ENCODE measurements at places on chromosomes 7 and 10.

GRCh38 chr10:71852355-71852937 is 1.4 kb upstream of the PSAP start:
- no peak for DNase-seq

DNA sequence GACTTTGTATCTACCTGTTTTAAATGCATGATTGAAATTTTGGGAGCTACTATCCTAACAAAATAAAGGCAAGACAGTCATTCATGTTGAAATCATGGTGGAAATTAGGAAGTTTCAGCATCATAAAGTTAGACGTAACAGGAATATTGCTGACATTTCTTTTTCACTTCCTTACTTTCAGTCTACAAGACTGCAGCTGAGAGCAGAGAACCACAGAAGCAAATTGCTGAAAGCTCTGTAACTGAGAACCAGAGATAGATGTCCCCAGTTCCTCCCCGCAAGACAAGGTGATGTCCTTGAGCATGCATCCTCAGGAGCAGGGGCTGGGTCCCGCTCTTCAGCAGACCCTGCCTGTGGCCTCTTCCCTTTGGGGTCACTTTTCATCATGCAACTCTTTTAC is 466.3 kb upstream of the POM121L12 start:
- DNase-seq = no peak

- no peak for DNase-seq
Measured at GRCh38 chr10:92809840-92810239, 38.5 kb upstream of the EXOC6 start.

- peak; percentile 80 for DNase-seq
Measured at GRCh38 chr10:119449760-119450461, 92.6 kb downstream of the RGS10 start.

GRCh38 chr7:13990319-13990983 is 985 bp upstream of the ETV1 start:
- peak; percentile 73 for DNase-seq

DNA sequence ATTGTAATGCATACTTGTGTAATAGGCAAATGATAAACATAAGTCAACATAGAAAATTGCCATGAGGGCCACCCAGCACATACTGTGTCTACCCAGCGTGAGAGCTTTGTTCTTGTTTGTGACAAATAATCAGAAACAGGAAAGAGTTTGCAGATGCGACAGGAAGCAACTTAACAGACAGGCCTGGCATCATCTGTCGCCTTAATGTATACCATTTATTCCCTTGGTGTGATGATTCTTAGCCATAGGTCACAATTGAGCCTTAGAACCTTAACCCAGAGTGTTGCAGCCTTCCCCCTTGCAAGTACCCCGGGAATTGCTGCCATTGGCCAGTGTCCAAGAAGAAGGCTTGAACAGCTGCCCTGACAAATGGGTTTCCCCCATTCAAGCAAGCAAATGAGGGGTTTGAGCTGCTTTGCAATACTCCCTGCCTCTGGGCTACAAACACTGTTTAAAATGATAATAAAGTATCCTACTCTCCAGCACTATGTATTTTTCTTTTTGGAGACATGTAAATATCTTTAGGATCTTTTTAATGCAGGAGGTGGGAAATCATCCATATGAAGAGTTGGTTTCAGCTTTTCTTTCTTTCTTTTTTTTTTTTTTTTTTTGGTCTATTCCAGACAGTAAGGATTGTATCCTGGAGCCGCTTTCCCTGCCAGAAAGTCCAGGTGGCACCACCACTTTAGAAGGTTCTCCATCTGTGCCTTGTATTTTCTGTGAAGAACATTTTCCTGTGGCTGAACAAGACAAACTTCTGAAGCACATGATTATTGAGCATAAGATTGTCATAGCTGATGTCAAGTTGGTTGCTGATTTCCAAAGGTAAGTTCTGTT is 80.0 kb downstream of the ZNF277 start:
- DNase-seq = no peak

GRCh38 chr10:128643658-128644057 is 517.4 kb upstream of the MKI67 start:
- DNase-seq = peak; percentile 18

- DNase-seq = peak; percentile 61
Measured at GRCh38 chr7:95246831-95247370, 77.4 kb downstream of the PON1 start.

- no peak for DNase-seq
Measured at GRCh38 chr7:123557016-123557397, 611 bp downstream of the NDUFA5 start.

GRCh38 chr10:69839696-69840345 is 38.1 kb downstream of the COL13A1 start:
- peak; percentile 67 for DNase-seq

GRCh38 chr7:95628831-95629439 is 32.6 kb upstream of the PDK4 start:
- DNase-seq = no peak

GRCh38 chr10:60335708-60336107 is 54.0 kb downstream of the ANK3 start:
- peak; percentile 27 for DNase-seq

- no peak for DNase-seq
Measured at GRCh38 chr10:10915215-10915614, 102.5 kb upstream of the CELF2 start.

- no peak for DNase-seq
Measured at GRCh38 chr10:77812741-77813140, 113.8 kb downstream of the DLG5 start.

GRCh38 chr10:7945034-7945433 is 109.5 kb upstream of the GATA3 start:
- no peak for DNase-seq

DNA sequence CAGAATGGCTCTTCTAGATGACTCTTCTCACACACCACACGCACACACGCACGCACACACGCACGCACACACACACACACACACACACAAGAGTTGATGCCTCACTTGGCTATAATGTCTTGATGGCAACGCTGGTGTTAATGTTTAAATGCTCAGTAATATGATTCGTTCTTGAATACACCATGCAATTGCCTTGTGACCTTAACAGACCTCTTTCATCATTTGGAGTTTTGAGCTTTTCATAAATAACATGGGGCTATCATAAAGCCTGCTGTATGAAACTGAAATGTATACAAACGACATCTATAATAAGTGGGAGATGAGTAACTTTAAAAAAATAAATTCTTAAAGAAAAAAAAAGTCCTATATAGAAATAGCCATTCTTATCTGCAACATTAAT is 8.2 kb downstream of the JCAD start:
- no peak for DNase-seq

- DNase-seq = no peak
Measured at GRCh38 chr10:33623669-33624068, 289.2 kb upstream of the NRP1 start.

DNA sequence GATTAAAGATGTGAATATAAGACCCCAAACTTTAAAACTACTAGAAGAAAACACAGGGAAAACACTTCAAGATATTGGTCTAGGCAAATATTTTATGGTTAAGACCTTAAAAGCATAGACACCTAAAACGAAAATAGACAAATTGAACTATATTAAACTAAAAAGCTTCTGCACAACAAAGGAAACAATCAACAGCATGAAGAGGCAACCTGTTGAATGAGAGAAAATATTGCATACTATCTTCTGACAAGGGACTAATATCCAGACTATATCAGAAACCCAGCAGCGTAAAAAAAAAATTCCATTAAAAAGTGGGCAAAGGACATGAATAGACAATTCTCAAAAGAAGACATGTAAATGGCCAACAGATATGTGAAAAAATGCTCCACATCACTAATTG is 18.6 kb downstream of the PAPSS2 start:
- no peak for DNase-seq

GRCh38 chr10:79403441-79404230 is 41.8 kb downstream of the ZCCHC24 start:
- peak; percentile 86 for DNase-seq

DNA sequence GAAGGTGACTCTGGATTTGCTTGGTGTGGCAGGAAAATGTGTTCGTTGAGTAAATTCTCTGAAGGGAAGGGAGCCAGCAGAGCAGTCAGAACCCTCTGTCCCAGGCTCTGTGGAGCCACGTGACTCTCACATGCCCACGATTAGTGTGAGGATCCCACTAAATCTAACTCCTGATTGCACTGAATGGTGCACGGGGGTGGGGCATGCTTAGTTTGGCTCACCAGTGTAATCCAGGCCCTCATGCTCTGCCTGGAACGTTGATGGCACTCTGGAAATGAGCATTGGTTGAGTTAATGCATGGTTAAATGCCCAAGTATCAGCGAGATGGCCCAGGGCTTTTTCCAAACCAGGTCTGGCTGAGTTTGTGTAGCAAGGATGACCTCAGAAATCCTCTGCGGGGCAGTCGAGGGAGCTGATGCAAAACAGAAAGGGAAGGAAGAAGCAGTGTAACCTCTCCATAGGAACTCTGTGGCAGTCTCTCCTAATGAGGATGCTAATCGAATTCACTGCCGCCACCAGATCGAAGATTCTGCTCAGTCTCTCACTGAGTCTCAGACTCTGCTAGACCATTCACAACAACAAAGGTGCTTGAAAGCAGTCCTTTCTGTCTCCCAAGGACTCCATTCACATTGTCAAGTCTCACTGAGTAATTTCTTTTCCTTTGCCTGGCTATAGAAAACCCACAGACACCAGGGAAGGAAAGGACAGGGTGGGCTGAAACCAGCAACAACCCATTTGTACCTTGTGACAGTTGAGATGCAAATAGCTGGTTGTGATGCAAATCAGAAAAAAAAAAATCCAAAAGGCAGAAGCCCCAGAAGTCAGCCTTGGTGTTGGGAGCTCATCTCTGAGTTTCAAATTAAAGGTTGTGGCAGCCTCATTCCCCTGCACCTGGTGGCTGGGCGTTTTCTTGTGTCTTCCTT is 98.1 kb downstream of the C10orf105 start:
- DNase-seq = no peak

DNA sequence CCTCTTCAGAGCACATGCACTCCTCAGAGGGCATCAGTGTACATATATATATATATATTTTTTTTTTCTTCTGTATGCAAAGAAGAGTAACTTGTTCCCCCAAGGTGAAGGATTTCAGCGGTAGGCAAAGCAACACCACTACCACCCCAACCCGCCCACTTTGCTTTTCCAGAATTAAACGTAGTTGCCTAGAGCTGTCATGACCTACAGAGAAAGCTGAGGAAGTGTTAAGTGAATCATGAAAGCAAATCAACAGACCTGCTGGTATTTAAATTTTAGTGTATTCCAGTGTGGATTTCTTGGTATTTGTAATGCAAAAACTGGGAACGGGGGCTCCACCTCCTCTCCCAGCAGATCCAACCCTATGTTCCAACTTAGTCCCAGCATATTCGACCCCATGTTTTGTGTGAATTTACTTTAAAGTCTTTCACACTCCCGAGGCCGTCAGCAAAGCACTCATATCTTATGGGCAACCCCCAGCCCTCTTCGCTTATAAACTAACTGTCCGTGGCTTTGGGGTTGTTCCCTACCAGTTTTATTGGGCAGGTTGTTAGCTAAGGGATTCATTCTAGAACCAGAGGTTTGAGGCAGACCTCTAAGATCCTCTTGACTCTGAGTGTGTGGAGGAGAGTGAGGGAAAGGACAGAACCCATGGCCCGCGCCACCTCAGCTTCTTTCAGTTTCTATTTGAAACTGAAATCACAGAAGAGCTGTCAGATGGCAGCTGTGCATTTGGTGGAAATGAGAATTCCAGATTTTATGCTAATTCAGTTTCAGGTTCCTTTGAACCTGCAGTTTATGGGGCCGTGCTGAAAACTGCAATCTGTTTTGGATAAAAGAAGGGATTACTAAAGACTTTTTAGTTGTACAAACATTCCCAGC is 450.2 kb upstream of the GALNT17 start:
- peak; percentile 34 for DNase-seq

GRCh38 chr7:114392686-114393085 is 21.9 kb upstream of the FOXP2 start:
- DNase-seq = peak; percentile 65

GRCh38 chr10:124595143-124595883 is 133.7 kb downstream of the LHPP start:
- DNase-seq = no peak

Measured in HT1080 (cell line).